WTC11 (cell line): ENCODE measurements at places on chromosomes 3 and 15. TPM values are rescaled to one million over a fixed set of nuclear protein-coding genes. Genes with fewer than 3 reads are reported as not detected.

CLDN16 gene
- not detected in 3 replicates for total RNA-seq

GABRR3 gene
- not detected in 3 replicates for total RNA-seq

NDUFB5 gene
- total RNA-seq: 95.6 to 114 TPM (median 104 TPM) in 3 replicates

ROPN1 gene
- total RNA-seq: not detected in 3 replicates

CCR8 gene
- total RNA-seq: 0.33 TPM in 1 of 3 replicates, not detected in the others

SPTBN5 gene
- total RNA-seq: 1.2 to 2.3 TPM (median 2.0 TPM) in 3 replicates

KBTBD8 gene
- 14.5 to 15.7 TPM (median 15.0 TPM) in 3 replicates for total RNA-seq

CAMK2N2 gene
- total RNA-seq: 10.5 to 13.1 TPM (median 11.5 TPM) in 3 replicates

ARPP21 gene
- not detected in 3 replicates for total RNA-seq

NMD3 gene
- total RNA-seq: 53.3 to 56.3 TPM (median 54.5 TPM) in 3 replicates

DNAH12 gene
- total RNA-seq: 0.02 TPM in 1 of 3 replicates, not detected in the others

NAALADL2 gene
- total RNA-seq: 1.2 to 1.6 TPM (median 1.2 TPM) in 3 replicates

RETNLB gene
- total RNA-seq: not detected in 3 replicates

OSTN gene
- not detected in 3 replicates for total RNA-seq

EOMES gene
- 0.76 to 1.4 TPM (median 1.1 TPM) in 3 replicates for total RNA-seq

GNAT1 gene
- total RNA-seq: 0.13 to 0.39 TPM (median 0.14 TPM) in 3 replicates

EFHB gene
- 0.46 to 1.0 TPM (median 0.85 TPM) in 3 replicates for total RNA-seq

ROBO2 gene
- total RNA-seq: 11.7 to 12.4 TPM (median 12.0 TPM) in 3 replicates

SH2D7 gene
- not detected in 3 replicates for total RNA-seq

LDHAL6B gene
- total RNA-seq: not detected in 3 replicates

P2RY1 gene
- total RNA-seq: 31.6 to 47.2 TPM (median 32.9 TPM) in 3 replicates

CKMT1B gene
- 35.4 to 41.5 TPM (median 37.3 TPM) in 3 replicates for total RNA-seq

POLQ gene
- 14.9 to 16.8 TPM (median 16.2 TPM) in 3 replicates for total RNA-seq

KLF15 gene
- total RNA-seq: 12.1 to 14.7 TPM (median 13.0 TPM) in 3 replicates

SERINC4 gene
- 0.09 to 0.16 TPM in 2 of 3 replicates, not detected in the other for total RNA-seq

CFAP44 gene
- total RNA-seq: 0.90 to 1.0 TPM (median 0.94 TPM) in 3 replicates

SV2B gene
- 0.64 to 1.4 TPM (median 0.82 TPM) in 3 replicates for total RNA-seq

GPR171 gene
- total RNA-seq: 0.17 to 0.32 TPM in 2 of 3 replicates, not detected in the other

MAN2C1 gene
- total RNA-seq: 148 to 155 TPM (median 151 TPM) in 3 replicates

CDHR4 gene
- total RNA-seq: 0.17 to 0.69 TPM (median 0.39 TPM) in 3 replicates

SLC4A7 gene
- total RNA-seq: 87.0 to 93.7 TPM (median 90.8 TPM) in 3 replicates

IL16 gene
- 0.41 to 0.61 TPM (median 0.46 TPM) in 3 replicates for total RNA-seq

TGM4 gene
- not detected in 3 replicates for total RNA-seq

IMPG2 gene
- total RNA-seq: 0.02 to 0.09 TPM (median 0.04 TPM) in 3 replicates

CACNA2D3 gene
- total RNA-seq: 4.0 to 5.0 TPM (median 4.9 TPM) in 3 replicates

ZNF860 gene
- total RNA-seq: 6.4 to 6.7 TPM (median 6.5 TPM) in 3 replicates

EIF4E3 gene
- 14.0 to 16.5 TPM (median 14.3 TPM) in 3 replicates for total RNA-seq

CSPG5 gene
- 3.3 to 4.4 TPM (median 3.7 TPM) in 3 replicates for total RNA-seq

C3orf70 gene
- 0.64 to 0.70 TPM (median 0.69 TPM) in 3 replicates for total RNA-seq

SYNPR gene
- total RNA-seq: 0.78 to 1.4 TPM (median 0.85 TPM) in 3 replicates

IQCH gene
- 1.9 to 2.0 TPM (median 1.9 TPM) in 3 replicates for total RNA-seq

FETUB gene
- total RNA-seq: not detected in 3 replicates

TMEM45A gene
- 6.6 to 16.0 TPM (median 15.1 TPM) in 3 replicates for total RNA-seq

SUSD5 gene
- 1.2 to 1.6 TPM (median 1.5 TPM) in 3 replicates for total RNA-seq

GPX1 gene
- total RNA-seq: 305 to 323 TPM (median 321 TPM) in 3 replicates

CYP1A2 gene
- total RNA-seq: 0.07 TPM in 1 of 3 replicates, not detected in the others

ISLR gene
- total RNA-seq: 0.50 to 0.63 TPM (median 0.62 TPM) in 3 replicates
